ENCODE measurements at places on chromosomes 6 and 20.

DNA sequence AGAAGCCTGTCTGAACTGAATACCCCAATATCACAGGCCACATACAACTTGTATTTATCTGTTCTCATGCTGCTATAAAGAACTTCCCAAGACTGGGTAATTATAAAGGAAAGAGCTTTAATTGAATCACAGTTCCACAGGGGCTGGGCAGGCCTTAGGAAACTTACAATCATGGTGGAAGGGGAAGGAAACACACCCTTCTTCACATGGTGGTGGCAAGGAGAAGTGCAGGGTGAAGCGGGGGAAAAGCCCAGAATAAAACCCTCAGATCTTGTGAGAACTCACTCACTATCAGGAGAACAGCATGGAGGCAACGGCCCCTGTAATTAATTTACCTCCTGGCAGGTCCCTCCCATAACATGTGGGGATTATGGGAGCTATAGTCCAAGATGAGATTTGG, 50.3 kb upstream of the FNDC1 start:
- no peak for DNase-seq

DNA sequence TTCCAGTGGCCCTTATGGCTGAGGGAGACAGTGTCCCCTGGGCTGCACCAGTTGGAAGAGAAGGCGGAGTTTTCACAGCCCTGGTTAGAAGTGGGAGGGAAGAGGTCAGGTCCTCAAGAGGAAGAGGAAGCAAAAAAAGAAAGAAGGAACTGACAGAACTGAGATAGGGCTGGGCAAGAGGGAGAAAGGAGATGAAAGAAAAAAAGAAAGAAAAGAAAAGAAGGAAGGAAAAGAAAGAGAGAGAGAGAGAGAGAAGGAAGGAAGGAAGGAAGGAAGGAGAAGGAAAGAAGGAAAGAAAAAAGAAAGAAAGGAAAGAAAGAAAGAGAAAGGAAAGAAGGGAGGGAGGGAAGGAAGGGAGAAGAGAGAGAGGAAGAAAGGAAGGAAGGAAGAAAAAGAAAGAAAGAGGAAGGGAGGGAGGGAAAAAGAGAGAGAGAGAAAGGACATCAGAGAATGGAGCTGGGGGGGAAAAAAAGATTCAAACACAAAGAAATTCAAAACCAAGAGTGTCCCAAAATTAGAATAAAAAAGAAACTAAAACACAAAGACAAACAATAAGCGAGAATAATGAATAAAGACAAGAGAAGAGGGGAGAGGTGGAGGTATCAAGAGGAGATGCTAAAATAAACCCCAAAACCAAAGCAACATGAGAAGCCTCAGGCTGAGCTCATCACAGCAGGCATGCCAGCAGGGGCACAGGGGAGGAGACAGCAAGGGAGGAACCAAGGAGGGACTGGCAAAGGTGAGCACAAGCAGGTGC, 5.3 kb upstream of the FUCA2 start:
- DNase-seq = no peak

DNA sequence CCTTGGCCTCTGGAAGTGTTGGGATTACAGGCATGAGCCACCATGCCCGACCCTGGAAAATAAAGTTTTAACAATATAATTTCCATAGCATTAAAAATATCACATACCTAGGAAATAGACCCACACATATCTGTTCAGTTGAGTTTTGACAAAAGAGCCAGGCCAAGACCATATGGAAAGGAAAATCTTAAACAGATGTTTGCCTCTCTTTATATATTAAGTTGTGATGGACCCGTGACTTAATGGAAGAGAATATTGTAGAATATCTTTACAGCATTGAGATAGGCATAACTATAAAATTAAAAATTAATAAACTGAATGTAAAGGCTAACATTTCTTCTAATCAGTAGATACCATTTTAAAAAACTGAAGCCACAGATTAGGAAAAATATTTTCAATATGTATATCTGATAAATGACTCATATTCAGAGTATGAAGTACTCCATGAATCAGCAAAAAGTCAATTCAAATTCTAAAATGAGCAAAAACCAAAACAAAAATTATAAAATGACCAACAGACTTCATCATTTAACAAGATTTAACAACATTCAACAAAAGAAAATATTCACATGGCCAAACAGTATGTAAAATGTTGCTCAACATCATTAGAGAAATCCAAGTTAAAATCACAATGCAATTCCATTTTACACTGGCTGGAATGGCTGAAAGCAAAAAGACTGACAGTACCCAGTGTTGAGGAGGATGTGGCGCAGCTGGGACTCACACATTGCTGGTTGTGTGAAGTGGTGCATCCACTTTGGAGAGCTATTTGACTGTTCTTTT, 43.3 kb downstream of the GTF2H5 start:
- no peak for DNase-seq

- peak; percentile 86 for DNase-seq
Observed at GRCh38 chr6:72748759-72749158, 126.9 kb downstream of the KCNQ5 start.

- DNase-seq = no peak
Observed at GRCh38 chr20:36872852-36873251, 3.1 kb upstream of the TLDC2 start.

All from smooth muscle cell of the brain vasculature (primary cell).